Esophagus muscularis mucosa (tissue), 4 donors: ENCODE measurements at places on chromosomes 3 and 15. TPM values are rescaled to one million over a fixed set of nuclear protein-coding genes. Genes with fewer than 3 reads are reported as not detected.

The SST gene
- total RNA-seq = not detected

DNA sequence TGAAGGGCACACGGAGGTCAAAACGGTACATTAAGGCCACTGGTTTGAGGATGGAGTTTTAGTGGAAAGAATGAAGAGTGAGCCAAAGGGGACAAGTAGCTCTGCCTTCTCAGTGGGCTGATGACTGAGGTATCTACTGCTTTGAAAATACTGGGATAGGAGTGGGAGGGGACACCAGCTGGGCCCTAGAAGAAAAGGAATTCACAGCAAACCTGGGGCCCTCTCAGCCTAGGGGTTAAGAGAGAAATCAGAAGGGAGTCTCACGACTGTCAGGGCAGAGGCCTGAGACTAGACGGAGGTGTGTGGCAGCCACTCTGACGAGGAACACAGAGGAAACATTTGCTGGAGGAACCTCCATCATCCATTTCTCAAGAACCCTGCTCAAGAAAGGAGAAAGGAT, 75.1 kb downstream of the TNIK start:
- H3K36me3 ChIP-seq = no peaks in the 10 kb centered on the region
- H3K27ac ChIP-seq = no peak overlapping the region
- peaks cover 66% of the 10 kb centered on the region for H3K4me1 ChIP-seq
- H3K27me3 ChIP-seq = no peaks in the 10 kb centered on the region
- DNase-seq = no peak

GRCh38 chr15:35979608-35980007, 433.6 kb upstream of the DPH6 start:
- no peak overlapping the region for H3K27ac ChIP-seq
- no peaks in the 10 kb centered on the region for H3K27me3 ChIP-seq
- H3K36me3 ChIP-seq = no peaks in the 10 kb centered on the region

DNA sequence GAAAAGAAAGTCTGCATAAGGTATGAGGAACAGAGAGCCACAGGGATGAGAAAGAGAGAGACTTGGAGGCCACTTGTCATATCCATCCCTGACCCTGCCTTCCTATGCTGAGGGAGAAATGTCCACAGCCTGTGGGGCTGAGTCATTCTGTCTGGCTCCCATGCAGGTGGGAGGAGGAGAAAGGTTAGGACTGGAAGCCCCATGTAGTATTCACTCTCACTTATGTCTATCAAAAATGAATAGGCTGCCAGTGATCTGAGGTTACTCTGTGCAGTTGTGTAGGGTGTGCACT, 71.3 kb downstream of the RAB11A start:
- H3K27ac ChIP-seq = no peak overlapping the region
- no peak overlapping the region for H3K4me3 ChIP-seq
- no peaks in the 10 kb centered on the region for H3K27me3 ChIP-seq
- no peaks in the 10 kb centered on the region for H3K36me3 ChIP-seq
- H3K4me1 ChIP-seq = no peaks in the 10 kb centered on the region

DNA sequence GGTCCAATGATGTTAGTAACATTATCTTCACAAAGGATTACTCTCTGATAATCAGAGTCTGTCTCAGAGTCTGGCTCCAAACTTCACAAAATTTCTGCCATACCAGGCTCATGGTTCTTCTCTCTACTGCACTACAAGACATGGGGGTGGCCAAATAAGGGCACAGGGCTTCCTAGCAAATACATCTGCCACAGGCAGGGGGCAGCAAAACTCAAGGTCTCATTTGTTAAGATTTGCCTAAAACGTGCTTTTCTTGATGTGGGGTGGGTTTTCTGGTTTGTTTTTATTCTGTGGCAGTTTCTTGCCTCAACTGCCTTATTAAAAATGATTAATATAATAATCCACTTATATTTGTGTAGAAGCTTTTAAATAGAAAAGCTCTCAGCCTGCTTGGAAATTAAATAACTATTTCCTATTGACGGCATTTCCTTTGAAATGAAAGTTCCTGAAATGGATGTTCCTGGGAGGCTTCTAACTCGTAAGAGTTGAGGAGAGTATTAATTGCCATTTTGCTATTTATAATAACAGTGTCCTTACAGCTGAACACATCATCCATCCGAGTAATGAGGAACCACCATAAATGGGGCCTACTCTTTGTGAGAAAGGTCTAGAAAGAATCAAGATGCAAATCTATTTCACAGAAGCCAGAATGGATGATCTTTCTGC, 53.8 kb downstream of the SST start:
- H3K27ac ChIP-seq = no peak overlapping the region
- no peaks in the 10 kb centered on the region for H3K27me3 ChIP-seq
- H3K4me1 ChIP-seq = no peaks in the 10 kb centered on the region
- H3K36me3 ChIP-seq = no peaks in the 10 kb centered on the region
- DNase-seq = no peak

GRCh38 chr3:131819381-131820055, 215.3 kb downstream of the CPNE4 start:
- H3K27ac ChIP-seq = no peak overlapping the region
- H3K27me3 ChIP-seq = no peaks in the 10 kb centered on the region
- no peaks in the 10 kb centered on the region for H3K4me1 ChIP-seq
- no peaks in the 10 kb centered on the region for H3K36me3 ChIP-seq

- H3K4me3 ChIP-seq = no peak overlapping the region
- DNase-seq = no peak
- H3K36me3 ChIP-seq = no peaks in the 10 kb centered on the region
- no peak overlapping the region for H3K27ac ChIP-seq
- no peaks in the 10 kb centered on the region for H3K27me3 ChIP-seq
Measured at GRCh38 chr3:117788061-117788460, 1078.5 kb downstream of the TUSC7 start.

DNA sequence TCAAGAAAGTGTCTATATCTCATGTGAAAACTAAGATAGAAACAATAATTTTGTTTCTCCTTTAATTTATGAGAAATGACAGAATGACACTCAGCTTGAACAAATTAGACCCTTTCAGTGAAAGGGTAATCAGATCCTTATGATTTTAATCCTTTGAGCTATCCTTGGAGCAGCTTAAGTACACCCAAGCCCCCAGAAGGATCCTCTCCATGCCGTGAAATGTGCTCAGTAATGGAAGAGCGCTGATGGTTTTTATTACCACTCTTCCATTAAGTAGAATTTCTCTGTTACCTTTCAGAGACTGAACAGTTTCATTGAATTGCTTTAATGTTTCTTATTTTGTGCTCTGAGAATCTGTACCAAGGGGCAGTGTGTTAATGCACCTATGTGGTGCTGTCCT, 54.3 kb downstream of the HMG20A start:
- H3K4me1 ChIP-seq = peaks cover 14% of the 10 kb centered on the region
- no peak for DNase-seq
- no peak overlapping the region for H3K4me3 ChIP-seq

GRCh38 chr3:31948280-31948679, 32.8 kb downstream of the OSBPL10 start:
- H3K4me3 ChIP-seq = no peak overlapping the region
- H3K27ac ChIP-seq = no peak overlapping the region
- no peaks in the 10 kb centered on the region for H3K27me3 ChIP-seq
- DNase-seq = peak; percentile 31
- H3K36me3 ChIP-seq = no peaks in the 10 kb centered on the region

DNA sequence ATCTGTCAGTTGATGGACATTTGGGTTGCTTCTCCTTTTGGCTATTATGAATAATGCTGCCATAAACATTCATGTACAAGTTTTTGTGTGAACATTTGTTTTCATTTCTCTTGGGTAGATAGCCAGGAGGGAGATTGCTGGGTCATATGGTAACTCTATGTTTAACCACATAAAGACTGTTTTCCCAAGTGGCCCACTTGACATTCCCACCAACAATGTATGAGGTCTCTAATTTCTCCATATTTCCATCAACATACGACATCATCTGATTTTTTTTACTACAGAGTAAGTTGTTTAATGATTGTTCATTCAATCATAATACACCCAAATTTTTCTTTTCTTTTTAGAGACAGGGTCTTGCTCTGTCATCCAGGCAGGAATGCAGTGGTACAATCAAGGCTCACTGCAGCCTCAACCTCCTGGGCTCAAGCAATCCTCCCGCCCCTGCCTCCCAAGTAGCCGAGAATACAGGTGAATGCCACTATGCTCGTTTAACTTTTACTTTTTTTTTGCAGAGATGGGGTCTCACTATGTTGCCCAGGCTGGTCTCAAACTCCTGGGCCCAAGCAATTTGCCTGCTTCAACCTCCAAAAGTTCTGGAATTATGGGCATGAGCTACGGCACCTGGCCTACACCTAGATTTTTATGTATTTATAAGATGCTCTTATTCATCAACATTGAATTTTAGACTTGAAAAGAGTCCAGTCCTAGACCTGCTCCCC, 6.8 kb downstream of the IP6K1 start:
- peaks cover 43% of the 10 kb centered on the region for H3K4me1 ChIP-seq
- no peaks in the 10 kb centered on the region for H3K27me3 ChIP-seq
- no peak overlapping the region for H3K4me3 ChIP-seq

DNA sequence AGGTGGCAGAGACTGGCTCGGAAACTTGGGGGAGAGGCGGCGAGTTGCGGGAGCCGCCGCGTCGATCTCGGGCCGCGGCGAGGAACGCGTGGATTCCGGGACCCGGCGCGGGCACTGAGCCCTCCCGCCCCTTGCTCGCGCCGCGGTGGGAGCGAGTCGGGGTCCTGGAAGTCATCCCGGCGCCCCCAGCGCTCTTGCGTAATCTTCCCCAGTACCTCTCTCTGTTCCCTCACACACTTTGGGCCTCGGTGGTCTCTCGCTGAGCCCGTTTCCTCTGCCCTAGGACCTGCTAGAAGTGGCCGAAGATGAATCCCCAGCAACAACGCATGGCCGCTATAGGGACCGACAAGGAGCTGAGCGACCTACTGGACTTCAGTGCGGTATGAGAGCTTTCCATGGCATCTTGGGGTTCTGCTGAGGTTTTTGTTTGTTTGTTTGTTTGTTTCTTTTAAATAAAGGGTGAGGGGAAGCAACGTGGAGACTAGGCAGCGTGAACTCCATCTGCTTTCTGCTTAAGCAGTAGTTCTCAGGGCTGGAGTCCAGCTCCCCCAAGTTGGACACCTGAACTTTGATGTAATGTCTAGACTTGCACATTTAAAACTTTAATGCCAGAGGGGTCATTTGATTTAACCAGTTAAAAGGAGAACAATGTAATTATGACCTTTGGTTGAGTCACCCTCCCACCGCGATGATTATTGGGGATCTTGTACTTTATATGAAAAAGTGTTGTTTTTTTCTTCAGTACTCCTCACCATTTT, 1.3 kb downstream of the TCF12 start:
- H3K36me3 ChIP-seq = no peaks in the 10 kb centered on the region
- H3K4me1 ChIP-seq = peaks cover 60% of the 10 kb centered on the region
- peak overlapping the region; percentile 97 for H3K27ac ChIP-seq
- H3K27me3 ChIP-seq = no peaks in the 10 kb centered on the region
- H3K4me3 ChIP-seq = peak overlapping the region; percentile 98

DNA sequence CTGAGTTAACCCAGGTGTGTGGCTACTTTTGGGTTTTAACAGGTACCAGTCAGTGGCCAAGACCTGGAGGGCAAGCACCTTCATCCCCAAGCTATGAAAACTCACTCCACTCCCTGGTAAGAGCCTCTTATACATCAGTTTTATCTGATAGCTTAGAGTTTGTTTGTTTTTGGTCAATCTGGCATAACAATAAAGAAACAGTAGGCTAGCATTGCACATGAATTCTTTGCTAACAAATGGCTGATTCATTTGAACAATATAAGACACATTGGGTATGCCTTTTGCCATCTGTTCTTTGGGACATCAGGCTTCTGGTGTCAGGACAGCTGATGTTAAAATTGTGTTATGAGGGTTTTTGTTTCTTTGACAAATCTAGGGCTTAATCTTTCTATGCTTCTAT, 125.0 kb upstream of the CGNL1 start:
- H3K4me1 ChIP-seq = no peaks in the 10 kb centered on the region
- H3K27ac ChIP-seq = no peak overlapping the region
- no peak overlapping the region for H3K4me3 ChIP-seq
- peaks cover 63% of the 10 kb centered on the region for H3K36me3 ChIP-seq
- no peak for DNase-seq

- no peak overlapping the region for H3K4me3 ChIP-seq
- DNase-seq = no peak
- H3K27me3 ChIP-seq = no peaks in the 10 kb centered on the region
- H3K36me3 ChIP-seq = no peaks in the 10 kb centered on the region
Measured at GRCh38 chr15:99590913-99591646, 25.3 kb downstream of the MEF2A start.

DNA sequence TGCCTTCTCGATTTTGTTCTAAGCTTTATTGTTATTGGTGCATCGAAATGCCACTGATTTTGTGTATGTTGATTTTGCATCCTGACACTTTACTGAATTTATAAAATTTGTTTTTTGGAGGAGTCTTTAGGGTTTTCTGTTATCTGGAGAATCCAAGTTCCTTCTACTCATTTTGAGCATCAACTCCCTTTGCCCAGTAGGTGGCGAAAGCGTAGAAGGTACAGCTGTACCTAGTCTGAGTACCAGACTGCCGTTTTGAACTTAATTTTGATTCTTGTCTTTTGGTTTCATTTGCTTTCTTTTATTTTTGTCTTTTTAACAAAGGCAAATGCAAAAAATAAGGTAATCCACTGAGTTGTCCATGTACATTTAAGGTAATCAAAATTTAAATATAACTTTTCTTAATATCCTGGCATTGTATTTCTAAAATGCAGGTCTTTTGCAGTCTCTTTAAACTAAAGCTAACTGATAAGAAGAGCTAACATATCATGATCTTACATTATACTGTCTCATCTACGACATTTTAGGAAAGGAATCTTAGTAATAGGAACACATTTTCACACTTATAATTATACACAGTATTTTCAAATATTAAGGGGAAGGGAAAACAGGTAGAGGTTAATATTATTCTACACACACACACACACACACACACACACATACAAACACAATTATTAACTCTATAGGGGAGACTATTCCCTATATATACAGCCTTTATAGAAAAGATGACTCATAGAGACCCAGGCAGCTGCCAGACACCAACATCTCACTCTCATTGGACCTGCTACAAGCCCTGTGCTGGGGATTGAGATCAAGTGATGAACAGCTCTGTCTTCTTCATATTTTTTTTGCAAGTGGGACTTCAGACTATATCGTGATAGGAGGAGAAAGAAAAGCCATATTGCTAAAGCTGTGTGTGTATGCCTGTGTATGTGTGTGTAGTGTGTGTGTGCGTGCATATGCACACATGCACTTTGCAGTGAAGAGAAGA, 71.8 kb downstream of the SYNPR start:
- peaks cover 24% of the 10 kb centered on the region for H3K27me3 ChIP-seq
- H3K4me3 ChIP-seq = no peak overlapping the region
- no peaks in the 10 kb centered on the region for H3K4me1 ChIP-seq
- no peak overlapping the region for H3K27ac ChIP-seq
- no peaks in the 10 kb centered on the region for H3K36me3 ChIP-seq

GRCh38 chr3:188021502-188022040, 132.4 kb upstream of the LPP start:
- peak; percentile 87 for DNase-seq
- H3K27ac ChIP-seq = no peak overlapping the region
- H3K4me3 ChIP-seq = no peak overlapping the region
- H3K27me3 ChIP-seq = no peaks in the 10 kb centered on the region

The SEMA3G gene
- 7.1 TPM for total RNA-seq

GRCh38 chr3:196974661-196975060, 6.0 kb upstream of the PIGZ start:
- no peak overlapping the region for H3K27ac ChIP-seq
- no peak for DNase-seq
- no peaks in the 10 kb centered on the region for H3K36me3 ChIP-seq
- no peak overlapping the region for H3K4me3 ChIP-seq
- peaks cover 3% of the 10 kb centered on the region for H3K4me1 ChIP-seq

The LRRC57 gene
- 19.1 TPM for total RNA-seq
